NCI-H524 (cell line): ENCODE measurements at places on chromosomes 2 and 18.

GRCh38 chr2:696463-696862 is 19.3 kb upstream of the TMEM18 start:
- no peak for DNase-seq

GRCh38 chr2:47218899-47219525 is 63.9 kb upstream of the STPG4 start:
- no peak for DNase-seq

DNA sequence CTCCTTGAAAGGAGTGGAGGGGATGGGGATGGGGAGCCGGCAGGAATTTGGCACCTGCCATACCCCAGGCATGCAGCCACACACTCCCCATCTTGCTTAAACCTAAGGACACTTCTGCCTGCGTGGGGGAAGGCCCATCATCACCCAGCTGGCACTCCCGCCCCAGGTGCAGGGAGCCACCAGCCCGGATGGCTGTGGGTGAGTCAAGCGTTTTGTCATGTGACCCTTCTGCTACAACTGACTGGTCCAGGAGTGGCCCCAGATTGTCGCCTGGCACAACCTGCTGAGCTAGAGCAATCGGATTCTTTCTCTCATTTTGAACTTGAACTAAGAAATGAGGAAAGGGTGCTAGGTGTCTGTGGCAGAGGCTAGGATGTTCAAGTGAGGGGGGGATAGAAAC is 61.3 kb downstream of the TSN start:
- DNase-seq, result no peak

DNA sequence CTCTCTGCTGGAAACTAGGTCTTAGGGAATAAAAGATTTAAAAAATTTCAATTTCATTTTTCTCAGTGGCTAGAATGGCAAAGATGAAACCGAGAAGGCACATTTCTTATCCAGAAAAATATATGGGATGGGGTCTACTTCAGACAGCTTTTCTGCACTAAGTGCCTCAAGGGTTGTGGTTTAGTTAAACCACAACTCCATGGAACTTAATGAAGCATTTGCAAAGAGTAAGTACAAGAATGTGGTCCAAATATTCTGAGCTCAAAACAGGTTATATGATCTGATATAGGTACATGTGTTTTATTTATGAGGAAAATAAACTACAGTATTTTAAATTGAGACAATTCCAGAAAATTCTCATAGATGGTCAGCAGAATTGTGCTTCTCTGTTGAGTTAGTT is 101.8 kb upstream of the FZD5 start:
- no peak for DNase-seq

- DNase-seq, result no peak
These were observed 241.6 kb upstream of the FN1 start for GRCh38 chr2:215677481-215677880.

DNA sequence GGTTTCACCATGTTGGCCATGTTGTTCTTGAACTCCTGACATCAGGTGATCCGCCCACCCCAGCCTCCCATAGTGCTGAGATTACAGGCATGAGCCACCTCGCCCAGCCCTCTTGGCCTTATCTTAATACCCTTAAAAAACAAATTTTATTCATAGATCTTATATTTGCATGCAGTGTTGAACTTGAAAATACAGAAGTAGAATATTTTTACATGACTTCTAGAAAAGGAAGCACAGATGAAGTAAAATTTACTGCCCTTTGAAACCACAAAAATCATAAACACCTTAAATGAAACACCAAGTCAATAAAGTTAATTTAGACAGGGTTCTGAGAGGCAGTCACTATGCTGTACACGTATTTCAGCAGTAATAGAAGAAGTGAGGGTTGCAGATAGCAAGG is 145.7 kb downstream of the CERS6 start:
- no peak for DNase-seq

- no peak for DNase-seq
These were observed 136.4 kb downstream of the GLI2 start for GRCh38 chr2:120871881-120872620.

DNA sequence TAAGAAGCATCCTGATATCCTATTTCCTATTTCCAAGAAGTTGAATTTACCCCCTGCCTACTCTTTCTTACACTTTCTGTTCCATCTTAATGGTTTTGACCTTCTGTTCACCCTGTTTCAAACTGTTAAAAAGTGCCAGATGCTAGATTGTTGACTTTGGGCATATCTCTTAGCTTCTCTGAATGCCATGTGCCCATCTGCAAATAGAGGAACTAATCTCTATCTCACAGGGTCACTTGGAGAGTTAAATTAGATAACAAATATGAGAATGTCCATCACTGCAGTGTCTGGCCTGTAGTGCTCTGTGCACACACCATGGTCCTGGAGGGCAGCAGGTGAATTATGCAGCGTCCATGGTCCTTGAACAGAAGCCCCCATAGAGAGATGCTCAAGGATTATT is 83.8 kb downstream of the LRATD1 start:
- peak; percentile 71 for DNase-seq
